Adrenal gland (tissue), 19 donors: ENCODE measurements at places on chromosomes 3 and 15. TPM values are rescaled to one million over a fixed set of nuclear protein-coding genes. Genes with fewer than 3 reads are reported as not detected.
A peak's percentile ranks its signal among the peaks of the same experiment; 100 is the strongest.

GRCh38 chr3:159779883-159780282 lies 208.8 kb upstream of the IL12A start:
- no peak for DNase-seq

UROC1 gene
- under 0.01 TPM for total RNA-seq

GRCh38 chr15:34076785-34077184 lies 24.9 kb downstream of the EMC7 start:
- DNase-seq, result no peak

IQCB1 gene
- total RNA-seq, result 9.8 TPM

DNA sequence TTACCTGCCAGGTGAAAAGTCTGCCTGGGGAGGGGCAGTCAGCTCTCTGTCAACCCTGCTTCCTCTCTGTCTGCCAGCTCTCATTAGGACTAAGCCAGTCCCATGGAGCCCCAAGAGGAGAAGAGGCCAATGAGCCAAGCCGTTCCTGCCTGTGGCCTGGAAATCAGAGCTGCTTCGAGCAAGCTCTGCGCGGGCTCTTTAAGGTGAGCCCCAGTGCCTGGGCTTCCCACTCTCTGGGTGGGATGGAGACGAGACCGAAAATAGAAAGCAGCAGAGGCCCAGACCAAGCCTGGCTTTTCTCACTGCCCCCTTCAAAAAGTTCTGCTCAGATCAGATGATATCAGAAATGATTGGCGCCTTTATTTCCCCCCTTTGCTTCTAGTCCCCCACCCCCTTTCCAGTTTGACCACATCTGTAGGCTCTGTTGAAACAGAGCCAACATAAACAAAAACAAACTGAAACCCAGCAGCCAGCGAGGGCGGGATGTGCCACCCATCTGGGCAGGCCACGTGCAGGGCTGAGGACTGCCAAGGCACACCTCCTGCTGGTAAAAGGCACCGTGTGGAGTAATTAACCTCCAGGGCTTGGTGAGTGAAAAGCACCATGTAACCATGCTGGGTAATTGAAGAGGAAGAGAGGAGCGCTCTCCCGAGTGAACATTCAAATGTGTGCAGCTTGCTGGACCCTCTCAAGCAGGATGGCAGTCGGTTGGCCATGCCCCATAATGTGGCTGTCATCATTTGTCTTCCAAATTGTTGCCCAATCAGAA lies 471.0 kb upstream of the PROK2 start:
- no peak for DNase-seq

DNA sequence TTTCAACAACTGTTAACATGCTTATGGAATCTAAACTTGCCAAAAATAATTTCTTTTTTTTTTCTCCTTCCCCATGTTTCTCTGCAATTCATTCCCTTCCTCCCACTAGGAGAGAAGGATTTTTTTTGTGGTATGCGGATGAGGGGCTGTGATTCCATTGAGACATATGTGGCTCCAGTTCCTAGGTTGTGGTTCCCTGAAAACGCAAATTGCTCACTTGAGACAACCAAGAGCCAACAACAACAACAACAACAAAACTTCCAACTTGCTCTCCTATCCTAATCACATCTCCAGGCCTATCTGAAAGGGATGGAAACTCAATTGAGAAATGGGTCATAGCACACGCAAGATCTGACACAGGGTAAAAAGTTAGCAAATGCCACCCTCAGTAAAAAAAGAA lies 406.5 kb upstream of the TGFBR2 start:
- no peak for DNase-seq

CAPN7 gene
- total RNA-seq, result 44.3 TPM

GRCh38 chr3:46300461-46300789 lies 53.5 kb upstream of the CCR2 start:
- DNase-seq, result no peak

DNA sequence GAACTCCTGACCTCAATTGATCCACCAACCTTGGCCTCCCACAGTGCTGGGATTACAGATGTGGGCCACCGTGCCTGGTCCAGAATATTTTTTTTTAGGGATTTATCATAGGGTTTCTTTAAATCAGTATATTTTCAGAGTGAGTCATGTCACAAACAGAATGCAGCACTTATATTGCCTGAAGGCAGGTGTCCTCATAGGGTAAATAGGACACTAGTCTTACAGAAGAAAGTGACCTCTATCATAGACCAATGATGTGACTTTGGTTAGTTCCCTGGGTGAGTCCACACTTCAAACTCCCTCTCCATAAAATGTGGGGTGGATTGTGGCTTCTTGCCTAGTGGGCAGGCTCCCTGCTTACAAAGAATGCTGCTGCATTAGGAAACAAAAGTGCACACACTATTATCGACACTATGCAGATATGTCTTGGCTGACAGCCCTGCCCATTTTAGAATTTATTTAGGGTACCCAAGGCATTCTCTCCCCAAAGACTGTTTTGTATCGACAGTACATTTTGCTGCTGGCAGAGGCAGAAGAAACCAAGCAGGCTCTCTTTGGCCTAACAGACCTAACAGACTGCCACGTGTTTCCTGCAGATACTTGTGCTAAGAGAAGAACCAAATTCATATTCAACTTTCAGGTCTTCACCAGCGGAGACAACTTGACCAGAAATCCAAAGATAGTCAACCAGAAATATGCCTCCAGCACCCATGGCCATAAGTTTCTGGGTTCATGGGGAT lies 125.0 kb downstream of the MOBP start:
- no peak for DNase-seq

SMCO1 gene
- not detected for total RNA-seq

DNA sequence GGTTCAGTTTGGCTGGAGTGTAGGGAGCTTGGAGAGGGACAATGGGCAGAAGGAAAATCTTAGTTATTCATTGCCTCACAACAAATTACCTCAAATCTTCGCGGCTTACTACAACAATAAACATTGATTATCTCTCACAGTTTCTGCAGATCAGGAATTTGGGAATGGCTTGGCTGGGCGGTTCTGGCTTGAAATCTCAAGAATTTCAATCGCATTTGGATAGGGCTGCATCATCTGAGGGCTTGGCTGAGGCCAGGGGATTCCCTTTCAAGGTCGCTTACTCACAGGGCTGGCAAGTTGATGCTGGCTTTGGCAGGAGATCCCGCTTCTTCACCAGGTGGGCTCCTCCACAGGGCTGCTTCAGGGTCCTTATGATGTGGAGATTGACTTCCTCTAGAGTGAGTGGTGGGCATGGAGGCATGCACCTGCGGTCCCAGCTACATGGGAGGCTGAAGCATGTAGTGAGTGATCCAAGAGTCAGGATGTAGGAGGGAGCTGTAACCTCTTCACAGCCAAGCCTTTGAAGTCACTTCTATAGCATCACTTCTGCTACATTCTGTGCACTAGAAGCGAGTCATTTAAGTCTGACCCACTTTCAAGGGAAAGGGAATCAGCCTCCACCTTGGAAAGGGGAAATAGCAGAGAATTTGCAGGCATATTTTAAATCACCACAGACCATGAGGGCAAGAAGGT lies 63.1 kb downstream of the CDC25A start:
- peak; percentile 70 for DNase-seq

DNA sequence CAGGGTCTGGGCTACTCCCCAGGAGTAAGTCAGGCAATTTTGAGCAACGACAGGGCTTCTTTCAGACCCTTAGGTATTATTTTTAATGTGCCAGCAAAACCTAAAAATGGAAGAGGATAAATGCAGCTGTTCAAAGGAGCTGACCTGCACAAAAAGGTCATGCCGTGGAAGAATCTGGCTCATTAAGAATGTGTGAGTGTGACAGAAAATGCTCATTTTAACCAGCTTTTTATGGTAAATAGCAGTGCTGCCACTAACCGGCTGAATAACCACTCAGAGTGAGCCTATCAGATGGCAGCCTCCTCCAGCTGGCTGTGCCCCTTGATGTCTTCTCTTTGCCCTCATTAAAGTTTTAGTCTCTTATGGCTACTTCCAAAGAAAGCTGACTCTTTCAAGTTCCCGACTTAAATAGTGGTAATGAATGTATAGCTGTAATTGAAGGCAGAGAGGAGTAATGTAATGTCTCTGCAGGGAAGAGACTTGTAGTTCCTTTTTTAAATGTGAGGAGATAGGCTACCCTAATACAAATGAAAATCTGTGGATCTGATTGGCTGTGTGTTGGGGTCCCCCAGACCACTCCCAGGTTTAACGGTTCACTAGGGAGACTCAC lies 9.5 kb upstream of the FSTL1 start:
- DNase-seq, result no peak
